Stimulated activated memory B cell treated with anti-CD40 and anti-IgM and Interleukin-4, amounts not matched to agents 10 μg/mL and 1 μg/mL and 100 μg/mL, for 72 hours (primary cell): ENCODE measurements at places on chromosomes 4 and X.

DNA sequence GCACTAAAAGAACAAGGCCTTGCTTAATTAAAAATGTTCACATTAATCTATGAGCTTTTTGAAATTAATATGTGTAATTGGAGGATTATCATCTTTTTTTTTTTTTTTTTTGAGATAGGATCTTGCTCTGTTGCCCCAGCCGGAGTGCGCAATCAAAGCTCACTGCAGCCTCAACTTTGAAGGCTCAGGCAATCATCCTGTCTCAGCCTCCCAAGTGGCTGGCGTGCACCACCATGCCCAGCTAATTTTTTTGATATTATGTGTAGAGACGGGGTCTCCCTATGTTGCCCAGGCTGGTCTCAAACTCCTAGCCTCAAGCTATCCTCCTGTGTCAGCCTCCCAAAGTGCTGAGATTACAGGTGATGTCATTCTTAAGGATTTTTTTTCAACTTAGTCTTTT is 20.0 kb downstream of the PRPS1 start:
- no peak for ATAC-seq

DNA sequence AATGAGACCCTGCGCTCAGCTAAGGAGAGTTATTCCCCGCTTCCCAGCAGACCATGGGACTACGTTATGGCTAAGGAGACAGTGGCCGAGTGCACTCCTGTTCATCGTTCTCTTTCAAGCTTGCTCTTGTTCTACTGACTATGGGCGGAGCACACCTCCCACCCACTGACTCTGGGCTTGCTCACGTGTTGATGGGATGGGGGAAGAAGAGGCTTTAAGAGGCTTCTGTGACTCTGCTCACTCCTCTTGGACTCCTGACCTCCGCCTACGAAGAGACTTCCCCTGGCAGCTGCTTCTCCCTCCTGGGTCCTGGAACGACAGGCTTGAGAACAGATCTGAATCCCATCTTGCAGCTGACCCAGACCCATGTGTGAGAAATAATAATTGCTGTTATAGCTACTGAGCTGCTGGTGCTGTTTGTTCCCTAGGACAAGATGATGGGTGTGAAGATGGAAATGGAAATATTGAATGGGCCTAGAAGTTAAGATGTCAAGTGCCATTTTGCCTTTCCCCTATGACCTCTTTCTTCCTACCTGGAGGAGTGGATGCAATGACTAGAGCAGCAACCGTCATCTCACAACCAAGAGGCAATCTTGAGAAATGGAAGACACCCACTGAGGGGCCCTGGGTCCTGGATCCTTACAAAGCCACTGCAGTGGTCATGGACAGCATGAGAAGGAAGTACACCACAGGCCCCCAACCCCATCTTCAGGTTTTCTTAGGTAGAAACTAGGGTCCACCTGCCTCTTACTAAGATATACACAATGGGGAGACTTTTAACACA is 38.7 kb upstream of the IRAK1 start:
- ATAC-seq, result no peak

DNA sequence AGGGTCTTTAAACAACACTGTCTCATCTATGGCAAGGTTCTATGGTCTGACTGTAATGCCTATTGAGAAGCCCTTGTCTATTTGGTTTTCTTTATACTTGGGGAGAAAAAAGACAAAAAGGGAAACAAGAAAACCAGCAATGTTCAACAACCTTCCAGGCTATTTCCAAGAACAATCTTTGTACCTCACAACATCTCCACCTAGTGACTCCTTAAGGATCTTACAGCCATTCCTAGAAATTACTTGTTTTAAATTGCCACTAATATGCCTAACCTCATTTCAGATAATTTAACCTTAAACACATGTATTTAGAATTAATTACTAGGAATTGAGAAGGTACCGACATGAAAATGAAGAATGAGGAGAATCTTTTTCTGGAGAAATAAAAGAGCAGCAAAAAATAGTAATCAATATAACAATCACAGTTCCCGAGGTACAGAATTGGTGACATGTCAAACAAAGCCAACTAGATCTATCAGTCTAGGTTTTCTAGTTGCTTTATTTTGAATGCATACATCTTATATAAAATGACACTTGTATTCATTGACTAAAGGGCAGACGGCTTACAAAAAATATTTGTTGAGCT is 1.6 kb upstream of the RBM46 start:
- ATAC-seq, result no peak

DNA sequence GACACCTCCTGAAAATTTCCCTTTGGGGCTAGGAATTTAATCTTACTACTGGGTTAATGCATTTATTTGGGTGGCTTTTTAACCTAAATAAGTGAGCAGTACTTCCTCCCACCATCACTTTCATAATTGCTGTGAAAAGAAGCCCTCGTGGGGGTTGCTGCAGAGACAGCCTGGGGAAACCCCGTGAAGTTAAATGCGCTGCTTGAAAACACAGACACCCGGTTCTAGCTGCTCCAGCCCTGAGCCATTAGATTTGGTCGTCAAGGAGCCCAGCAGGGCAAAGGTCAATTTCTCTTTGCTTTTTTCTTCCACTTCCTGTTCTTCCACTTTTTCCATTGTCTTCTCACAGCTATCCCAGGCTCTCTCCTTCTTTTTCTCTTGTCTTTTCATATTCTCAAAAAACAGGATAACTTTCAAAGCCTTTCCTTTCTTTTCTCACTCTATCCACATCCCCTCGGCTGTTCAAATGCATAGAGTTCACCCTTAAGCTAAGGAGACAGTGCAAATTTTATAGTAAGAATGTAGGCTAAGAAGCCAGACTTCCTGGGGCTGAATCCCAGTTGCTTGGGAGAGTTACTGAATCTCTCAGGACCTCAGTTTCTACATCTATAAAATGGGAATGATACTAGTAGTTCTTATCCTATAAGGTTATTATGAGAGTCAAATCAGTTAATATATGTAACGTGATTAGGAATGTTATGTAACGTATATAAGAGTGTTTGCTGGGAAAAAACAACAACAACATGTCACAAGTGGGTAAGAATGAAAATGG is 91.5 kb upstream of the ZNF827 start:
- peak; percentile 98 for ATAC-seq

GRCh38 chrX:108127152-108127551 is 35.6 kb downstream of the ATG4A start:
- no peak for ATAC-seq
